ENCODE measurements at places on chromosomes 5 and 9. TPM values are rescaled to one million over a fixed set of nuclear protein-coding genes. Genes with fewer than 3 reads are reported as not detected.
A peak's percentile ranks its signal among the peaks of the same experiment; 100 is the strongest.

The CEL gene
- 4.0 TPM for total RNA-seq

The CTXN3 gene
- total RNA-seq = not detected

The LTC4S gene
- 3.7 TPM for total RNA-seq

DNA sequence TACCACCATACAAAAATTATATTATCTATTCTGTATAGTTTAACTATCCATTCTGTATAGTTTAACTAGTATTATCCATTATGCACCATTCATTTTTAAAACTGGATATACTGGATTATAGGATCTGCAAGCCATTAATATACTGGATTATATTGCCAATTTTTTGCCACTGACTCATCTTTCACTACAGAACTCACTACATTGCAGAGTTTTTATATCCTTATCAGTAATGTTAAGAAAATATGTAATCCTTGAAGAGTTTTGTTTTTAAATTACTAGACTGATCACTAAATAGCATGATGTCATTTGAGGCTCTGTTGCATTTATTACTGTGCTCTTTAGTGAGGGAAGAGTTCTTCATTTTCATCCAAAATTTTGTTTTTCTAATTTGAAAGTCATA, 109.8 kb upstream of the SNX2 start:
- H3K27me3 ChIP-seq = no peaks in the 10 kb centered on the region
- no peak overlapping the region for H3K27ac ChIP-seq
- no peak for DNase-seq
- no peak overlapping the region for H3K4me3 ChIP-seq
- no peaks in the 10 kb centered on the region for H3K4me1 ChIP-seq

DNA sequence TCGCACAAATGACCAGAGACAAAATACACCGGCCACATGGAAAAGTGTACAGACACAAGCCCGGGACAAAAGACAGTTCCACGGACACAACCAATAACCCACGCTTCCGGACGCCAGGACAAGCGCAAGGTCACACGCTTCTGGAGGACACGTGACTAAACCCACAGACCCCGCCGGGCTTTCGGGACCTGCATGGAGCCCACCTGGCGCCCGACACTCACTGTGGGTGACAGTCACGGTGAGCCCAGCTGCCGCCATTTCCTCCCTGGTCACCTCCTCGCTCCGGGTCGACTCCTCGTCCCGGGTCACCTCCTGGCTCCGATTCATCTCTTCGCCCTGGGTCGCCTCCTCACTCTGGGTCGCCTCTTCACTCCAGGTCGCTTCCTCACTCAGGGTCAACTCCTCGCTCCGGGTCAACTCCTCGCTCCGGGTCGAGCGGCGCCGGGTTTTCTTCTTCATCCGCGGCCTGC, 470 bp downstream of the BAG1 start:
- DNase-seq = peak; percentile 39
- peaks cover 50% of the 10 kb centered on the region for H3K36me3 ChIP-seq
- H3K27ac ChIP-seq = no peak overlapping the region
- peaks cover 2% of the 10 kb centered on the region for H3K4me1 ChIP-seq

GRCh38 chr5:61815339-61815738, 483.3 kb downstream of the ZSWIM6 start:
- H3K4me3 ChIP-seq = no peak overlapping the region
- H3K4me1 ChIP-seq = no peaks in the 10 kb centered on the region
- no peak for DNase-seq
- no peaks in the 10 kb centered on the region for H3K36me3 ChIP-seq
- H3K27ac ChIP-seq = no peak overlapping the region
- H3K27me3 ChIP-seq = no peaks in the 10 kb centered on the region

- no peaks in the 10 kb centered on the region for H3K36me3 ChIP-seq
- no peak overlapping the region for H3K27ac ChIP-seq
- no peak for DNase-seq
- H3K4me3 ChIP-seq = no peak overlapping the region
- H3K4me1 ChIP-seq = no peaks in the 10 kb centered on the region
- H3K27me3 ChIP-seq = no peaks in the 10 kb centered on the region
Observed at GRCh38 chr5:119630752-119631440, 1.5 kb downstream of the FAM170A start.

Measured in H9 (cell line).